ENCODE measurements at places on chromosomes 3 and 15.

- DNase-seq: no peak
Measured at GRCh38 chr15:68227643-68228142, 1.8 kb downstream of the CLN6 start.

DNA sequence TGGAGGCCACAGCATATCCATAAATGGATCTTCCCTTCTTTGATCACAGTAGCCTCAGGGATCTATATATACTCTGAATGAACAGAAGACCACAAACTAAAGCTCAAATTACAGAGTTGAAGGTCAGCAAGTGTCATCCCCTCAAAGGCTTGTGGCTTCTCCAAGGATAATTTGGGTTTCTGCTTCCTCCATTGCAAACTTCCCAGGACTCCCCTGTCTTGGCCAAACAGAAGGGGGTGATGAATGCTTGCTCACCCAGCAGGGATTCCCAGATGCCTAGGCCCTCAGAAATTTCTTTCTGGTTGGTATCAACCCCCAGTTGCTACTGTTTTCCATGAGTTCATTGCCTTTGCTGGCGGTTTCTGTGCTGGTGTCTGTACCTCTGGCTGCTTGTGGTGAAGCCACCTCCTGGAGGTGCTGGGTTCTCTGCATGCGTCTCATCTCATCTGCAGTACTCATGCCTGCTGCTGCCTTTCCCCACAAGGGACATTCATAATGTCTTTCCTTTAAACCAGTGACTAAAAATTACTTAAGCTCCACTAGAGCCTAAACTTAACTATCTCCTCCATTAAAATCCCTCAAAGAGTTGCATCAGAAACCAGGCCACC, 17.7 kb downstream of the ENTPD3 start:
- no peak for DNase-seq

- no peak for DNase-seq
Measured at GRCh38 chr3:53774414-53774813, 71.8 kb downstream of the CHDH start.

DNA sequence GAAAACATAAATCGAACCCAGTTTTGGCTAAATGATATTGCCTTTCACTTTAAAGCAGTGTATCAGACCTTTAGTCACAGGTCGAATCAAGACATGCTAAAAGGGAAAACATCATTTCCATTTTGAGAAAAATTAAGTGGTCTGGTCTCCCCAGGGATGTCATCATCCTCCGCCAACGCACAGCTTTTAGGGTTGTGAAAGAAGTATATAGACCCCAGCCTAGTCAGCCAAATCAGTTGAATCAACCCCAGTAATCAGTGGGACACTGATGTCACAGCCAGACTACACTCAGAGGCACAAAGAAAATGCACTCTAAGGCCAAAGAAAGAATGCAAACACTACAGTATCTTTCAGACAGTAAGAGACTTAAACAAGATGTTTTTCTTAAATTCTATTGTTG, 187.4 kb downstream of the ZIC4 start:
- DNase-seq: no peak

DNA sequence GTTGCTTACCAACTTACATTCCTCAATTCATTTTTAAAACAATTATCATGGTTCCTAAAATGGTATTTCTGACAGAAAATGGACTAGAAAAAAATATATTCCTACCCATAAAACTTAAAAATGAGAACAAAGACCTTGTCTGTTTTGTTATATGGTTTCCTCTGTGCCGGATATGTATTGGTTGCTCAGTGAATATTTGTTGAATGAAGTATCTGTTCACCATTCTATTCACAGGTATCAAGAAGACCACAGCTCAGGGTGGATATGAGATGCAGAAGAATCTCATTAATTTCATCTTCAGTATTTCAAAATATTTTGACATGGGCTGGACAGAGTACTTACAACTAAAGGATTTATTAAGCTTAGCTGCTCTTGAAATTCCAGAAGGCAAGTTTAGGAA, 58.1 kb downstream of the TUSC7 start:
- no peak for DNase-seq

DNA sequence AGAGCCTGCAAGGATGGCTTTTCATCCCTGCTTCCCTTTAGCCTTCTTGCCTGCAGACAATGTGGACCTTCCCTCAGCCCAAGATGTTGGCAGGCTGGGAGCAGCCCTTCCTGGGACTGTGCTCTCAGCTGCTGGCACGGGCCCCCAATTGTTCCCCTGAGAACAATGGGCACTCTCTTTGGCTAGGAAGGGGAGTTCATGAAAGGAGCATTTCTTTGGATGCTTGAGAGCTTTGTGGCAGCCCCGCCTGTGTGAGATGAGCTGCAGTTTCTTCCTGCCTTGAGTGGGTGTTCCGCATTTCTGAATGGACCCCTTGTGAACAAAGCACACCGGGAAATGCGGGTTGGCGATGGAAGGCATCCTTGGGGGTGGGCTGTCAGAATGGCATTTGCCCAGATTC, 35.0 kb upstream of the BSN start:
- DNase-seq: no peak

GRCh38 chr3:11273891-11274291, 1.7 kb downstream of the ATG7 start:
- DNase-seq: no peak

- no peak for DNase-seq
Measured at GRCh38 chr3:98445949-98446406, 17.0 kb upstream of the OR5K1 start.

DNA sequence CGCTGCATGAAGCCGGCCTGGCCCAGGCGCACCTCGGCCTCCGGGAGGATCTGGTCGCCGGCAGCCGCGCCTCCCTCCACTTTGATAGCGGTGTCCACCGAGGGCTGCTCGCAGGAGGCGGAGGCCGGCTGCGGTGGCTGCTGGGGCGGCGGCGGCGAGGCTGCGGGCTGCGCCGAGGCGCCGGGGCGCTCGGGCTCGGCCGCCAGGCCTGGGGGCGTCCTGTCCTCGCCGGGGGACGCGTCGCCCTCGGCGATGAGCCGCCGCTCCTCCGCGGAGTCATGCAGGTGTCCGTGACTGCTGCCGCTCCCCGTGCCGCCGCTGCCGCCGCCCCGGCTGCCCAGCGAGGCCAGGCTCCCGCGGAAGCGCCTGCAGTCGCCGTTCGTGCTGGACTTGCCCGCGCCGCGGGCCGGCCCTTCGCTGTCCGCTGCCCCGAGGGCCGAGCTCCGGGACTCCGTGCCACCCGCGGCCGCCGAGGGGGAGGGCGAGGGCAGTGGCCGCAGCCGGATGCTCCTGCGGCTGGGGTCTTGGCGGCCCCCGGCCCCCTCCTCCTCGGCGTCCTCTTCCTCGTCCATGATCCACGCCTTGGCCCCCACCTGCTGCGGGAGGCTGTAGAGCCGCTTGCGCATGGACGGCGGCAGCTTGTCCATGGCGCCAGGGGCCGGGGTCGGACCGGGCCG, 996 bp downstream of the HCN4 start:
- DNase-seq: no peak

- DNase-seq: no peak
Measured at GRCh38 chr15:59792359-59792758, 103.2 kb upstream of the BNIP2 start.

- DNase-seq: peak; percentile 51
Measured at GRCh38 chr3:49869525-49870126, at the start of gene CAMKV. TSS of gene CAMKV (minus strand) at chr3:49869906. CDS start at chr3:49862388, 7,518 bp downstream.

GRCh38 chr15:63050731-63051155, 8.2 kb downstream of the TPM1 start:
- peak; percentile 47 for DNase-seq

DNA sequence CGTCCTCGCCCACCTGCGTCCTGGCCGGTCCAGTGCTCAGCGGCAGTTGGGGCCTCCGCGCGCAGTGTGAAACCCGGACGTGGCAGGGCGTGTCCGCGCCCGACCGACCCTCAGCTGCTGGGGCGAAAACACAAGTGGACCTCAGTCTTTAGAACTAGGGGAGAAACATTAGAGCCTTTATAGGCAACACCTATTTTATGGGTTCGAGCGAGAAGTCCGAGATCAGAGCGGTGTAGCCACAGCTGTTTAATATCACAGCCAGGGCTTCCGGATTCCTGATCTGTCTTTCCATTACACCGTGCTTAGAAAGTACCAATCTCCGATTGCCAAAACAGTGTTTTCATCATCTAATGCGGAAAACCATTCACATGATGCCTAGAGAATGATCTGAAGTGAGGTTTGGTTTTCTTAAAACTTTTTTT, 506 bp downstream of the RAD51 start:
- peak; percentile 27 for DNase-seq

- DNase-seq: no peak
Measured at GRCh38 chr3:140395134-140396075, 282.5 kb upstream of the TRIM42 start.

GRCh38 chr3:16482770-16483531, 30.5 kb downstream of the RFTN1 start:
- DNase-seq: no peak

- no peak for DNase-seq
Measured at GRCh38 chr15:88389120-88389519, 78.1 kb downstream of the MRPL46 start.

DNA sequence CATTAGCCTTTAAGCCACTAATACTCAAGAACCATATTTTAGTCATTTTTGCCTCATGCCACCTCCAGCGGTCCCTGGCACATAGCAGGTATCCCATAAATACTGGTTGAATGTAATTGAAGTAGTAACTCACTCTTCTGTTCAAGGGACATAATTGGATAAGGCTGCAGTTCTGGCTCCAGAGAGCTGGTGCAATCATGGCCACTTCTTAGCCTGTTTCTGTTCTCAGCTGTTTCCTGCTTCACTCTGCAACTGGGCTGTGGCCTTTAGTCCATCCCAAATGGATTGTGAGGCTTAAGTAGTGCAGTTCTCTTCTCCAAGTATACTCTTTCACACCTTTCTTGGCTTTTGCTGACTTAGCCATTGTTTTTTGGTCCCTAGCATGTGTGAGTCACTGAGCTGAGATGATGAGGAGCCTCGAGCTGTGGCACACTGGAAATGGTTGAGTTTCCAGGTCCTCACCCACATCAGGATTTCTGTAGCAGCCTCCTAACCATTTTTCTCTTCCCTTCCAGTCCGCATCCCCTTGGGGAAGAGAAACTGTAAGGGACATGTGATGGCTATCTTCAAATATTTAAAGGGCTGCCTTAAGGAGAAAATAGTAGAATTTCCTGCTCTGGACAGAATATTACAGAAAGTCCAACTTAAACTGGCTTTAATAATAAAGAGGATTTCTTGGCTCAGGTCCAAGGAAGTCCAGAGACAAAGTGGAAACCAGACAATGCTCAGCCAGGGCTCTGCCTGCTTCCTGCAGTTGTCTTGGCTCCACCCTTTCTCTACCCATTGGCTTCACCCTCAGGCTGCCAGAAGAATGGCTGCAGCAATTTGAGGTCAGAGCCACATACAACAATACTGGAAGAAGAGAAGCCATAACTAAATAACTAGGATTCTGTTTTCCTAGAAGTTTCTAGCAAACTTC, 305.4 kb upstream of the ROPN1 start:
- DNase-seq: no peak

GRCh38 chr15:52337198-52337853, 41.7 kb upstream of the MYO5C start:
- DNase-seq: no peak

DNA sequence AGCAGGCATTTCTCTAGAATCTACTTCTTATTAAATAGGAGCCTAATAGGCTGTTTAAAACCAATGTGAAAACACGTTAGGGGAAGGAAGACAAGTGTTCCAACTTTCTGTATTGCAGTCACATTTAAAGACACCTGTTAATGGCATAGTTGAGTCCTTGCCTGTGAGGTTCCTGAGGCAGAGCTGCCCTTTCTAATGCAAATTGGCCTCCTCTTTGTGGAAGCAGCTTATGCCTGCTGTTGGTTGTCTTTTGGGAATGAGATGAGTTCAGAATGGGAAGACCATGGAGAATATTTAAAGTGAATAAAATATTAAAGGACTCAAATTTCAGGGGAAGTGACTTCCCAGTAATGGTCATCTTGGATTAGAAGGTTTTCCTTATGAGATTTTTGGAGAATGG, 51.2 kb downstream of the NEK11 start:
- DNase-seq: no peak

DNA sequence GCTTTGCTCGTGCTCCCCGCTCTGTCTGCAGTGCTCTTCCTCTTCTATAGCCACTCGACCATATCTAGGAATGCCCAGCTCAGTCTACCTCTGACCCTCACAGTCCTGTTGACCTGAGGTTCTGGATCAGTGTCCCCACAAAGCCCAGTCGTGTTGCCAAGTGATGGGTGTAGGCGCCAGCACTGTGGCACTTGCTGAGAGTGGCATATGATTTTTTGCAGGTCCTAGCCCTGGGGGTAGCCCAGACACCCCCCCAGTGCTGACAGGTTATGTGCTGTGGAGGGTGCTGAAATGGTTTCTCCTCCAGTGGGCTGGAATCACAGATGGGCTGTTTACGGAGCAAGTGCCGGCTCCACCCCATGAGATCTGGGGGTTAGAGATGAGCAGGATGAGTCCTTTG, 32.5 kb downstream of the ACAD9 start:
- no peak for DNase-seq

- no peak for DNase-seq
Measured at GRCh38 chr15:99480016-99480810, 85.6 kb upstream of the MEF2A start.

GRCh38 chr3:196995646-196996355, 27.2 kb upstream of the PIGZ start:
- DNase-seq: peak; percentile 89

DNA sequence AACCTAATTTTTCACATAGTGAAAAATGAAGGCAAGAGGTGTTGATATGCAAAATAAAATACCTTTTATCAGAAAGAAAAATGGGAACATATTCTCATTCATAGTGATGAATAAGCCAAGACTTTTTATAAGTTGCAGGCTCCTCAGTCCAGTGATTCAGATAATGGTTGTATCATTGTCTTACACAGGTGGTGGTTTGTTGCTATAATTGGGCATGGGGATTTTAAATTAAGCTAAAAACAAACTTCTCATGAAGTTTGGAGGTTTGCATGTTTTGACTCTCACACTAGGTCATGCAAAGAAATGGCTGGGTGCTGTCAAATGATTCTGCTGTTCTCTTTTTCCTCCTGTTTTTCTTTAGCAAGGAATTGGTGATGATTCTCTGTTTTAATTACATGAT, 60.8 kb upstream of the SKIL start:
- DNase-seq: no peak

DNA sequence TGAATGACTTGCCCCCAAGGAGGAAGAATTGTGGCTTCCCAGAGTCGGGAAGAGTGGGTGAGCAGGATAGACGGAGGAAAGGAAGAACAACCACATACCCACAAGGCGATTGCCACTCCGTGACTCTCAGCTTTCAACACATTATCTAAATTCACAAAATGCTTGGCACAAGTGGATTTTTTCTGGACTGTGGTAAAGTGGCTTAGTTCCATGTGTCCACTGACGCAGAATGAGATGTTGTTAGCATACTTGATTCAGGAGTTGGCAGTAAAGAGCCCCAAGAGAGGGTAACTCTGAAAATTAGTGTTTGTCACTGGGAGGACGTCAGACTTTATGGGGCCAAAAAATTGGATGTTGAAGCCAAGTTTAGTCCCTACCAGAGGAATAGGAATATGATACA, 198.8 kb upstream of the CTNNB1 start:
- no peak for DNase-seq

DNA sequence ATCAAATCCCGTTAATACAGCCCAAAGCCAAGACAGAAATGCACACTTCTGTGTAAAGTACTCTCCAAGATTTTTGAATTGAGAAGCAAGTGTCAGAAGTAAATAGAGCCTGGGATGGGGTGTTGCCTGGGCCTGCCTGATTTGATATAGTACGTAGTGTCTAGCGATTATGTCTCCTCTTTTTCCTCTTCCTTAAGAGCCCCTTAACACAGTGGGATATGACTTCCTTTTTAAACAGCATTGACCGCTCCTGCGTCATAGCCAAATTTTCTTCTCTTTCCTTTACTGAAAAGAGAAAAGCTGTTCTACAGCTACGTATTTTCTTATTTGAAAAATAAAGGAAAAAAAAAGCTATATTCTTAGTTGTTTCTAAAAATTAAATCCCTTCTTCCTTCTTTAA, 97.7 kb downstream of the PLCL2 start:
- DNase-seq: no peak

- peak; percentile 76 for DNase-seq
Measured at GRCh38 chr3:14563946-14564539, 23.9 kb upstream of the GRIP2 start.
